OCI-M1 (cell line): ENCODE measurements at places on chromosomes 1 and 21.

- no peak for DNase-seq
Measured at GRCh38 chr1:12596007-12596821, 21.8 kb downstream of the DHRS3 start.

GRCh38 chr1:203559523-203559922 is 65.6 kb downstream of the OPTC start:
- DNase-seq = no peak

DNA sequence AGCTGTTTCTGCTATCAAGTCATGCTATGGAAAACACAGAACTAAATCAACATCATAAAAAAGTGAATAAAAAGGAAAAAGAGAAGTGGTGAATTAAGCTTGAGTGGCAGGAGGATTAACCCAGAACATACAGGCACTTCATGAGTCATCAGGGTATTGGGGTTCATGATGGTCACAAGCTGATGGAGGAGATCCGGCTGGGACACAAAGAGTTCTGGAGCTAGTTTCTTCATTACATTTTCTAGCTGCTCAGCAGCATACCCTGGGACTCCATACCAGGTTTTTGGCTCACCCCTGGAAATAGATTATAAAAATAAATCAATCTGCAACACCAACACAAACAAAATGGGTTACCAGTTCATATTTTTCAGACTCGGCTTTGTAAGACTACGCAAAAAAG is 42.5 kb upstream of the SYT2 start:
- DNase-seq = no peak

DNA sequence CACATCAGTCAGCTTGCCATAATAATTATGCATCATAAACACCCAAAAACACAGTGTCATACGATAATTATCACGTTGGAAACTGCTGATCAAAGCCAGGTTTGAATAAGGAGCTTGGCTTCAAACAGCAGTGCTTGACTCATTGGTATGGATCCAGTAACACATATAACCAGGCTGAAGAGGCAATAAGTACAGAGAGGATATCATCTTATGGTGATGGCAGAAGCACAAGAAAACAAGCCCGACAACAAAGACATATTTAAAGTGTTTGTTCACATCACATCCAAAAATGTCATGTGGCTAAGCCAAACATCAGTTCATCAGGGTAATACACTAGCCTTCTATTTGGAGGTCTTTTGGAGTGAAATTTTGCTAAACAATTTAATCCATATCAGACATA is 389.7 kb downstream of the NCAM2 start:
- no peak for DNase-seq

DNA sequence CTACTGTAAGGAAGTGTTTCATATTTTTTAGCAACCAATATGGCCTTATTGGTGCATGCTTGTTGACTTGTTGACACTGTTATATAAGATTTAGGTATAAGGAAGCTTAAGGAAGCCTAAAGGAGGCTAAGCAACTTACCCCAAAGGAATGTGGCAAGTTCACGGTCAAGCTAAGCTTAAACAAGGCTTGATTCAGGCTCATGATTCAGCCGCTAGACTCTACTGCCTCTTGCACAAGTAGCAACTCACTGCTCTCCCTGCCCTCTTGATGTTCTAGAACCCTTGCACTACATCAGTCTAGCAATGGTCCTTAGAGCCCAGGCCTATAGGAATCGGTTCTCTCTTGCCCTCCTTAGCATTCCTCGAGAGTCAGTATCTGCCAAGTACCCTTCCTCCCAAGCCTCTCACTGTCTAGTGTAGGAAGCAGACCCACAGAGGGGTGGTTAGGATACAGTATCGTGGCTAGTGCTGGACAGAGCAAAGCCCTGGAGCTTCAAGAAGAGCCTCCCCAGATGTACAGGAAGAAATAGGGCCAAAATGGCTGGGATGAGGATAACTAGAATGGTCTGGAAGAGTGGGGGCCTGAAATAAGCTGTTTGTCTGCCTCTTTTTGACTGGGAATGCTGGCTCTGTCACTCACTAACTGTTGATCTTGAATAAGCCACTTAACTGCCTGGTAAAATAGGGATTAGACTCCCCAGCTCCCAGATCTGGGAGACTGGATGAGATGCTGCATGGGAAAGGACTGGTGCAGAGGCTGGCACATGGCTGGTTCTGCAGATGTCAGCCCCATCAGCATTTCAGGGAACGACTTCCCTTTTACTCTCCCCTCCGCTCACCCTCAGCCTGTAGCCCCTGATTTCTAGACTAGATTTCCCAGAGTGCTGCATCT is 122.2 kb downstream of the NAV1 start:
- no peak for DNase-seq

DNA sequence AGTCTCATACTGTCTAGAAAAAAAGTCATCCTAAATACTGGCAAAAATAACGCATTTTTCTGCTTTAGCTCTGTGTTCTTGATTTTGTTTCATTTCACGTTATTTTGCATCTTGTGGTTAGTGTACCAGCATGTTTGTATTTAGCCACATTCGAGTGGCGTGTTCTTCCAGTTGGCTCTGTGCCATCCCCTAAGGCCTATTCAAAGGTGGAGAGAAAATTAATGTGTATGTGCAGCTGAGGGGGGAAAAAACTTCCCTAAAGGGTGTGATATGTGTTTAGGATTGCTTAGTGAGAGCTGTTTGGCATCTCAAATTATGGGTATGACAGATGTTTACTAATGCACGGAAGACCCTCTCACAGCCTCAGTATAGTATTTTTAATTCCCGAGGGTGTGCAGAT is 12.1 kb downstream of the DNAJC16 start:
- no peak for DNase-seq

- no peak for DNase-seq
Measured at GRCh38 chr1:236101233-236102200, 36.6 kb upstream of the NID1 start.

DNA sequence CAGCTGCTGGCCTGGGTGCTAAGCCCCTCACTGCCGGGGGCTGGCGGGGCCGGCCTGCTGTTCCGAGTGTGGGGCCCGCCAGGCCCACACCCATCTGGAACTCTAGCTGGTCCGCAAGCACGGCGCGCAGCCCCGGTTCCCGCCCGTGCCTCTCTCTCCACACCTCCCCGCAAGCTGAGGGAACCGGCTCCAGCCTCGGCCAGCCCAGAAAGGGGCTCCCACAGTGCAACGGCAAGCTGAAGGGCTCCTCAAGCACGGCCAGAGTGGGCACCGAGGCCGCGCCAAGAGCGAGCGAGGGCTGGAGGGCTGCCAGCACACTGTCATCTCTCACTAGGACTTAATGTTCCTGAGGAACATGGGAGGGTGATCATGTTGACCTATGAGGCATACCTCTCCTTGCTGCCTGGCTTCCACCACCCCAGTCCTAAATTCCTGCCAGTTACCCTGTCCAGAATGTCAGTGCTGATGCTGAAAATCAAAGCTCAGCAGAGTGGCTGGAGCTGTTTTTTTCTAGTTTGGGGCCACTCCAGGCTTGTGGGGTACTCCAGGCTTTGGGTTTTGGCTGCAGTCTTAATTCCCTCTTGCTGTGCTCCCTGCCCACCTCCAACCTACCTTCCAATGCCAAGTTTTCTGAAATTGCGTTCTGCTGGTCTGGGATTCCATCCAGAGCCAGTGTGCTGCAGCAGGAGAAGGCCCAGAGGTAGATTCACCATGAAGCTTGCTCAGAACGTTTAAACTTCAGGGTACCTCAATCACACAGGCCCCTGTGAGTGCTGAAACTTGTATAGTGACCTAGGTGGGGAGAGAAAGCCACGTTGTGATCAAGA is 44.2 kb upstream of the LPGAT1 start:
- no peak for DNase-seq

DNA sequence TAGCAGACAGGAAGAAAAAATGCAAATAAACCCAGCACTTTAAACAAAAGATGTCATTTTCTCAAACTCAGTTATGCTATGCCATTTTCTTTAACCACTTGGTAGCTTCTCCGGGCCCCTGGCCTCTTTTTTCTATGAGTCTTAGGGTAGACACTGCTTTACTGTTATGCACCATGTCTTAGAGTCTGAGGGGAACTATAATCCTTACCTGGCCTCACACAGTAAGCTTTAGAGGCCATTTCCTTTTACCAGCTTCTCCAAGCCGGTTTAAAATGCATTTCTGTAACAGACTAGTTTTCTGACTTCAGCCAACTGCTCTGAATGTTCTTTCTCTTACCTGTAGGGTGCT is 73.7 kb upstream of the EDEM3 start:
- no peak for DNase-seq

GRCh38 chr1:165011991-165012531 is 344.5 kb downstream of the LMX1A start:
- no peak for DNase-seq

DNA sequence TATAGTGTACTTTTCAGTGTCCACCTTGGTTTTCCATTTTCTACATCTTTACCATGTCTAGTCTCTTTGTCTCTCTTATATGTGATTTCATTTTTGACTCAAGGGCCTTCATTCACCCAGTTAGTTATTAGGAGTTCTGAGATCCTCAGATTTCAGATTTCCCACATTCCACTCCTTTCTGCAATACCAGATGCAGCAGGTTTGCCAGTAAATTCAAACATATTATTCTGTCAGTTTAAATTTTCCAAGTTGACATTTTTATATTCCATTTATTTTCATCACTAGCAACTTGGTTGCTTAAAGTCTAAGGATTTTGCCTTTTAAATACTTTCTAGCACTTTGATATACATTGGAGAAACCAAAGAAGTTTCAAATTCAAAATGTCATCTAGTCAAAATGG is 42.4 kb downstream of the ABL2 start:
- no peak for DNase-seq

DNA sequence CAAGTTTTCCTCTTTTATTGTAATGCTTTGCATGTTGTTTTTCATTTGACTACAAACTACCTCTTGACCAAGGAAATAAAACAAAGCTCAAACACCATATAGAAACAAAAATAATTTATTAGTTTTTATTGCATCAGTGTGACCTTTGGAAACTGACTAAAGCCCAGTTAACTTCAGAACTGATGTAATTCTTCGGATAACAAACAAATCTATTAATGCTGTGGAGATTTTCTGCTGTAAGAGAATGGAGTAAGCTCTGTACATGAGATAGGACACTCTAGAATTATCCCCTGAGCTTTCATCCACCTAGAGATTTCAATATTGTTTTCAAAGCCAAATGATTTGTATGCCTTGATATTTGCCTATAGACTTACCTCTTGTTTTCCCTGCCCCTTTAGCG is 154.0 kb upstream of the KCNK2 start:
- DNase-seq = no peak

DNA sequence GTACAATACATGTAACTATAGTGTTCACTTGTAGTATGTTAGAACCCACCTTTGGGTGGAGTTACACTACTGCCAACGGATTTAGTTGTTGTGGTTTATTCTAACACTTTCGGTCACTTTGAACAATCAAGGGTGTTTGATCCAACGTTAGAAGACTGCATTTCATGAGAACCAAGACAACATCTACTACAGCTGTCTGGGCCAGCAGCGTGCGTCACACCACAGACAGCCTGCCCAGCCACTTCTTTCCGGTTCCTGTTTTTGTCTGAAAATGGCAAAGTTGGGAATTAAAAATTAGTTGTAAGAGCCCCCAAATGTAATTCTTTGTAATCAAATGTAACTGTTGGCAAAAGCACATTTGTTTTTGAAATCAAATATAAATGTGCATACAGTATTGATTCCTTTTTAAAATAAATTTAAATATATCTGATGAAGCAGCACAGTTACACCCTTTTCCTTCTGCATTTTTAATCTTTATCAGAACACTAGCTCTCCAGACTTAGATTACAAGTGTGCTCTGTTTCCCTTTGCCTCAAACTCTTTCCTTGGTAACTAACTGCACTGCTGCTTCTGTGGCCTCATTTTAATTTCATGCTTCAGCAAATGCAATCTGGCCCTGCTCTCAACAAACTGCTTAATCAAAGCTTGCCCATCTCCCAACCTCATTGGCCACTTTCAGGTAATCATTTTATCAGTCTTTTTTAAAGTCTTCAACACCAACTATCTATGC is 86.6 kb upstream of the DPH5 start:
- peak; percentile 93 for DNase-seq

GRCh38 chr1:202643397-202644218 is 66.6 kb downstream of the SYT2 start:
- DNase-seq = no peak

DNA sequence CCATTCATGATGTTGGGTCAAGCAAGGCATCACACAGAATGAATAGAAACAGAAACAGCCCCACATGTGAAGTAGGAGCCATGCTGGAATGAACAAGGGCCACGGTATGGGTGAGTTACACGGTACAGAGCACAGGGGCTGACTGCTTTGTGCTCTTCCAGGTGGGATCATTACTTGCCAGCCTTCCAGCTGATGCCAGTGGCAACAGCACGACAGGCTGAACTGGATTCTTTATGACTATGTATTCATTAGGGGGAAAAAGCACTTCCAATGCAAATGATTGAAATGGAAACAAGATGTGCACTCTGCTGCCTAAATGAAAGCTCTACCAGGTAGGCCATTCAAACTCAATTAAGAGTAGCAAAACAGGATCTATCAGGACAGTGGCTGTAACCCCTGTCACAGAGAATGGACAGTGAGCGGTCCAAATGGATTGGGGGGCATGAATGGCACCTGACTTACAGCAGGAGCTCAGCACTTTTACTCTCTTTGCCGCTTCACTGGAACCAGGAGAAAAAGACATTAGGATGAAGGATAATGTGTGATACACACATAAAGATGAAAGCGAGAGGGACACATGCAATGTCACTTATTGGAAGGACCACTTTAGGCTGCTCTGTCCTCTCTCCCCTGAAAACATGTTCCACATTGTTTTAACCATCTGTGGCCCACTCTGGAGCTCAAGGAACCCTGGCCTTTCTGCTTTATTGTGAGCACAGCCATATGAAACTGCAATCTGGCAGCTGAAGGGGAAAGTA is 23.4 kb upstream of the IRF2BP2 start:
- DNase-seq = no peak

DNA sequence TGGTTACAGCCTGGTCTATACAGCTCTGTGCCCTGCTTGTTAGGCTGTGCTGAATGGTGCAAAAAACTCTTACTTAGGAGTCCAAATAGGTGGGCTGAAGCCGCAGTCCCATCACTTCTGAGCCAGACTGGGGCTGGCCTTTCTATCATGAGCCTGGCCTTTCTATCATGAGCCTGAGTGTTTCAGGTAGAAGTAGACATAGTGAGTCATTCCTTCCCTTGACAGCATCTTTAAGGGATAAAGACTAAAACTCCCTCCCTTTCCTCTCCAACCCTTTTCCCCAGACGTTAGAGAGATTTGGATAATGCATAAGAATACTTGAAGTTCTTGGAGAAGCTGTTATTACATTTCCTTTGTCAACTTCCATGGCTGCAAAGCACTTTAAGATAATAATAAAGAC is 46.5 kb upstream of the PARP1 start:
- no peak for DNase-seq

- peak; percentile 64 for DNase-seq
Measured at GRCh38 chr1:230868736-230869385, 540 bp upstream of the C1orf198 start.
